ENCODE measurements at places on chromosomes 7 and 10. TPM values are rescaled to one million over a fixed set of nuclear protein-coding genes. Genes with fewer than 3 reads are reported as not detected.

Gene IL6
- total RNA-seq, result 385 TPM

Gene HHEX
- total RNA-seq, result 6.8 TPM

Gene SPDYE16
- total RNA-seq, result not detected

Gene CALCR
- 0.51 TPM for total RNA-seq

Gene SHTN1
- 21.1 TPM for total RNA-seq

Gene FRMD4A
- 188 TPM for total RNA-seq

Gene AKR1E2
- total RNA-seq, result 9.2 TPM

Gene TLX1
- total RNA-seq, result not detected

Gene WASHC2A
- 42.3 TPM for total RNA-seq

Gene HILPDA
- total RNA-seq, result 31.1 TPM

Gene MKLN1
- 73.4 TPM for total RNA-seq

Gene PTCD1
- 11.7 TPM for total RNA-seq

Gene FGFBP3
- total RNA-seq, result 1.1 TPM

Gene TFR2
- 0.29 TPM for total RNA-seq

Gene NKX2-3
- 2.8 TPM for total RNA-seq

Gene BPGM
- total RNA-seq, result 12.4 TPM

- no peak for DNase-seq
These were observed 76.5 kb upstream of the ADRB1 start for GRCh38 chr10:113967126-113967525.

DNA sequence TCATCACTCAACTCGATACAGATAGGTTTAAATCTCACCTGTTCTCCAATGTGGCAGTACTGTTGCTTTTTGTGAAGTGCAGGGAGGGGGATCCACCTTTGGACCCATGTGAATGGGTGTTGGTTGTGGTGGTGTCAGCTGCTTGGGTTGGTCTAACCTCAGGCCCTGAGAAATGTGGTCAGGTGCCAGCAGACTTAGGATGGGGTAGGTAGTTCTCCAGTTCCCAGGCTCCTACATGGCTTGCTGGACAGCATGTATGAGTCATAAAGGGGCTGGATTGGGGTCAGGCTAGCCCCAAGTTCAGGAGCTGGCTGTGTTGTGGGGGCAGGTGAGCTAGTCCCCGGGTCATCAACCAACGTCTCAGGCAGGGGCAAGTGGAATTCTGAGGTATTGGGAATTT lies 472.6 kb upstream of the CNTNAP2 start:
- DNase-seq, result no peak

GRCh38 chr10:123331438-123331837 lies 177.2 kb downstream of the BUB3 start:
- DNase-seq, result no peak

GRCh38 chr10:16367621-16368292 lies 69.1 kb upstream of the PTER start:
- no peak for DNase-seq

DNA sequence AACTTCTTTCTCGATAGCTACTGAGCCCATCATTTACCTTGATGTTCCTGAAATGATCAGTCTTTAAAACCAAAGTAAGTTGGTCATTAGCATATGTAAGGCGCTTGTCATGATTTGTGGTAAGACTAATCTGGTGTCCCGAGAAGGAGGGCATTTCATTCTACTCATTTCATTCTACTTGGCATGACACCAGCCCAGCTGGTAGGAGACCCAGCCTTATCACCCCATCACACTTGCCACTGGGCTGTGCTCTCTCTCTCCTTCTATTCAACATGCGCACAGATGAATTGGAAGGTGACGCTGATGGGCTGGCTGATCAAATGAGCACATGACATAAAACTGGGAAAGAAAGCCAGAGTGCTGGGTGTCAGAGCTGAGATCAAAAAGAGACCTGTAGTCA lies 65.7 kb downstream of the CRTAC1 start:
- DNase-seq, result no peak

GRCh38 chr7:101943889-101944600 lies 126.6 kb downstream of the CUX1 start:
- no peak for DNase-seq

DNA sequence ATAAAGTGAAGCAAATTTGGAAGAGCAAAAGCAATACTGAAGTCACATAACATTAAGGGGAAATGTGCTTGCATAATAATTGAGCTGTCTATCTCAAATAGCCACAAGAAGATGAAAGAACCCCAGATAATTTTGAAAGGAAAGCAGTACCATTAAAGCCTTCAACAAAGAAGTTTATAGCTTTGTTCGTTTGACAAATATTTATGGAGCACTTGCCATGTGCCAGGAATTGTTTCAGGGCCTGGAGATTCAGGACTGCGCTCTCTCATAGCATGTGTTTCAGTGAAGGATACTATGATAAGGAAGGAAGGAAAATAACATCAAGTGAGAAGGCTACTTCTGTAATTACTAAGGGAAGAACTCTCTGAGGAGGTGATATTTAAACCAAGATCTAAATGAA lies 212.3 kb upstream of the CSTF2T start:
- DNase-seq, result no peak

DNA sequence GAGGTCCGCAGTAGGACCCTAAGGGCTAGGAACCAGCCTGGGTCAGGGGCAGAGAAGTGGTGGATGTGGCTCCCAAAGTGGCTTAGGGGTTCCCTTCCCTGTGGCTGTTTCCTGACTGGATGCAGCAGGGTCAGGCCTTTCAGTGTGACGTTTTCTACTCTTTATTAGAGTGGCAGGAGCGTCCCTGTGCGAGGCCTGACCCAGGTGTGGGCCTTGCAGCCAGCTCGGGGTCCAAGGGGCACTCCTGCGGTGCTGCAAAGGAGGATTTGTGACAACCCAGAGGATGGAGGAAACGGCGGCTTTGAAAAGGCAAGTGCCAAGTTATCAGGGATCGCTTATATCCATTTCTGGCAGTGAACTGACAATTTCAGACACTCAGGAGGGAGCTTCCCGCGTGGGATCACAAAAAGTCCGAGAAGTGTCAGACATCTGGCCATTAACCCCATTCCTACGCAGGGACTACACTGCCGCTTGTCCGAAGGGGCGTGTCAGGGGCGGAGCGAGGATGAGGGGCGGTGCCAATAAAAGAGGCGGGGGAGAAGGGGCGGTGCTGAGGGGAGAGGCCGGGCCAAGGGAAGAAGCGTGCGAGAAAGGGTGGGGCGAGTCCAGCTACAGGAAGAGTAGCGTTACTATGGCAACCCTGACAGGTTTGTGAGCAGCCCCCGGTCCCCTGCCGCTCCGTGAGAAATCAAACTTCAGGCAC lies 98.8 kb upstream of the ZNF722 start:
- DNase-seq, result peak; percentile 92

DNA sequence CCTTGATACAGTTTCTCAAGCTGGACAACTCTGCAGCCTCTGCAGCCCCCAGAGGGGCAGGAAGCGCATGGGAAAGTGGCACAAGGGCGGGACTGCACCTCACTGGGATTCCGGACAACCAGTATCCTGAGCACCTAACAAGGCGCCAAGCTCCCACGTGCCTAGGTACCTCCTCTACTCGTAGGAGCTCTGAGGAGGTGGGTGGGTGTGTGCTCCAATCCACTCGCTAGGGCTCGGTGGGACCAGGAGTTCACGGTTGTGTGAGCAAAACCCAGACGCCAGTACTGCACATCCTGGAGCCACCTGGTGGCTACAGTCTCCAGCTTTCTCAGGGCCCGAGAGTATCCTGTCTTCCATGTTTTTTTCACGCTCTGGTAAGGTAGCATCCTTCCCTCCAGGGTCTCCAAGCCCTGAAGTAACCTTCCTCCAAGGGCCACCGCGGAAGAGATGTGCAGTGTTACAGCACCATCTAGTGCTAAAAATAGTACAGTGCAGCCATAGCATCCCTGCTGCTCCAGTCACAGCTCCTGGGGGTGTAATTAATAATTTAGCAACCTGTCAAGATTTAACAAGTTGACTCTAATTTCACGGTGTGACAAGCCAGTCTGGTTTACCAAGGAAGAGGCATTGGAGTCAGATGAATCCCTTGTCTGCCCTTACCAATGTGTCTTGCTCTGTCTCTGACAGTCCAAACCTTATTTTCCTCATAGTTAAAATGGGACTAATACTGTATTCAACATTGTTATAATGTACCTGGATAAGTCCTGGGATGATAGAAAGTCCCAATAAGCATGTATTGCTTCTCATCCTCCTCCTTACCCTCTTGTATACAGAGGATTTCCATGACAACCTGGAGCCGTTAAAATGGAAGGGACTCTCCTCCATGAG lies 70.4 kb downstream of the HERPUD2 start:
- DNase-seq, result no peak

GRCh38 chr10:77037735-77038403 lies 599.7 kb downstream of the KCNMA1 start:
- no peak for DNase-seq

- DNase-seq, result no peak
These were observed 132.3 kb upstream of the ANK3 start for GRCh38 chr10:60521974-60522405.

DNA sequence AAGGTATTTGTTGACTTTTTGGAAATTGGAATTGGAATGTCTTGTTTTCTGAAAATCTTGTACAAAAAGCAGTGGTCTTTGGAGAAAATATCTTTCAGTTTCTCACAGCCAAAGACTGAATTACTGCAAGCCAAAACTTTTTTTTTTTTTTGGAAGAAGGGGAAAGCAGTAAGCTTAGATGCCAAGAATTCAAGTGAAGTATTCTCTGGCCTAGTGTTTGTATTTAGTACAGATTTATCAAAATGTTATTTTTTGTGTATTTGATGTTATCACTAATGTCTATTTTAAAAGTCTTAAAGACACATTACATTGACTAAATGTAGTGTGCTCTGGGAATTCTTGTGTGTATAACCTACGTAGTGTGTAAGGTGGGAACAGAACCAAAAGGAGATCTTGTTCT lies 6.2 kb downstream of the TET1 start:
- no peak for DNase-seq

DNA sequence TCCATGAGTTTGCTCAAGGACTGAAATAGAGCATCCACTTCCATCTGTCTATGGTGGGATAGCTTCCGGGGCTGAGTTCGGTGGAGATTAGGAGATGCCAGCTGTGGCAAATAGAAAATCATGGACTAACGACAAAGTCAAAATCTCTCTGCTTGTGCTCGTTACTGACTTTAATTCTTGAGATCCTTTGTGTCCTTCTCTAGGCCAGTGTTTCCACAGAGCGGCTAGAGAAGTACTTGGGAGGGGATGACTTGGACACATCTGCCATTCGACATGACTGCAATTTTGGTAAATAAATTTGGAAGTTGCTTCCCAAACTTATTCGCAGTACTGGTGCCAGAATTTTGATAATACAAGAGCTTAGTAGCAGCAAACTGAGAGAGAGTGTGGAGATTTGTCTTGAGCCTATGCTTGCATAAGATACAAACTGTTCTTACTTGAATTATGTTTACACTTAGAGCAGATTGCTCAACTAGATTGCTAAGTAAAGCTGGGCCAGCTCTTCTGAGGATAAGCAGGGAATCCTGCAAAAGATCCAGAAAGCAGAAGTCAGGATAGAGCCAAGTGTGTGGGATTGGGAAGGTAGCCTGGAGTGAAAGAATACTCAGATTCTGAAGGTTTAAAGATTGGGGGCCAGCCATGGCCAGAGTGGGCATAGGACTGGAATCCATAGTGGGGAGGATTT lies 27.6 kb downstream of the ABCC2 start:
- DNase-seq, result no peak

DNA sequence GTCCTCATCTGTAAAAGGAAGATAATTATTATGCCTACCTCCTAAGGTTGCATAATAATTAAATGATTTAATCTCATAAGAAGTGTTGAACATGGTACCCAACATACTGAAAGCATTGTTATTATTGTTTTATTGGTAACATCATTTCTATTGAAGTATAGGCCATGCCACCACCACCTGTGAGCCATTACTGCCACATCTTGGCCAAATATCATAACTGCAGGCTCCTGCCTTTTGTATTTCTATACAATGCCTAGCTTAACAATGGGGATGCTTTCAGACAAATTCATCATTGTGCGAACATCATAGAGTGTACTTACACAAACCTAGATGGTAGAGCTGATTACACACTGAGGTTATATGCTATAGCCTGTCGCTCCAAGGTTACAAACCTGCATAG lies 61.1 kb upstream of the NPSR1 start:
- DNase-seq, result no peak

DNA sequence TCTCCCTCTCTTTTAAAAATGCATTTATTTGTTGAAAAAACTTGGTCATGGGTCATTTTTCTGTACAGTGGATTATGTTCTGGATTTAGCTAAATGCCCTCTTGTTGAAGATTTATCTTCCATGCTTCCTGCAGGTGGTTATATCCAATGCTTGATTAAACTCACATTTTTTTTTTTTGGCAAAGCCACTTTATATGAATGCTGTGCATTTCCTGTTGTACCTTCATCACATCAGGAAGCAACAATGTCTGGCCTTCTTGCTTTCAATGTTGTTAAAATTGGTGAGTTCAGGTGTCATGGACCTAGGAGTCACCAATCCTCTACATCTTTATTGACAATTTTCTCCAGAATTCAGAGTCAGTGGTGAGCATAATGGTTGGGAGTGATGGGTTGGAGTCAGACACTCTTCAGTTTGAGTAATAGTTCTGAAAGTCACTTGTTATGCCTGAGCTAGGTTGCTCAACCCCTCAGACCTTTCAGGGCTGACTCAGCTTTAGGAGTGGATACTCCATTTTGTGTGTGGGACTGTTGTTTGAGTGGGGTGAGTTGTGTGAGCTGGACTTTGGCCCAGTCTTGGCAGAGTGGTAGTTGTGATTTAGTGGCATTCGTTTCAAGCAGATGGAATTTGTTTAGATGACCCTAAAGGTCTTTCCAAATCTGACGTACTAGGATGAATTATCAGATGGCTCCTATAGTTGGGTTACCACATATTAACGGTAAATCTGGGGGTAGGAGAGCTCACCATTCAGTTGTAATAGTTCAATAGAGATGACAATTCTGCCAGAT lies 213.5 kb upstream of the ZNF32 start:
- no peak for DNase-seq

GRCh38 chr10:49161411-49161997 lies 26.7 kb downstream of the TMEM273 start:
- no peak for DNase-seq

DNA sequence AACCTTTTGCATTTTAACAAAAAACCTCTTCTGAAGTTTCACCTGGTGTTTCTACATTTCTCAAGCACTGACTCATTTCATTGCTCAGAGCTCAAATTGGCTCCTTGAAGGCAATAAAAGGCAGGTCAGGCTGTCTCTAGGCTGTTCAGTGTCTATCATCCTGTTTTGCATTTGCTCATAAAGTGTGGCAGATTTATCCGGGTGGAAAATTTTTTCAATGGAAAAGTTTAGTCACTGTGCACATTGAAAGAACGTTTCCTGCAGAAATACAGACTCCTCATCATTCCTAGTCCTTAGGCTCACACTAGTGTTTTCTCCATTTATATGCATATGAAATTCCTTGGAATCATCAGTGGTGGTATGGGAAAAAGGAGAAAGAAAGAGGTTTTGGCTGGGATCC lies 114.2 kb upstream of the DGKB start:
- DNase-seq, result no peak

- DNase-seq, result no peak
These were observed 6.3 kb downstream of the RAPGEF5 start for GRCh38 chr7:22350466-22351328.

DNA sequence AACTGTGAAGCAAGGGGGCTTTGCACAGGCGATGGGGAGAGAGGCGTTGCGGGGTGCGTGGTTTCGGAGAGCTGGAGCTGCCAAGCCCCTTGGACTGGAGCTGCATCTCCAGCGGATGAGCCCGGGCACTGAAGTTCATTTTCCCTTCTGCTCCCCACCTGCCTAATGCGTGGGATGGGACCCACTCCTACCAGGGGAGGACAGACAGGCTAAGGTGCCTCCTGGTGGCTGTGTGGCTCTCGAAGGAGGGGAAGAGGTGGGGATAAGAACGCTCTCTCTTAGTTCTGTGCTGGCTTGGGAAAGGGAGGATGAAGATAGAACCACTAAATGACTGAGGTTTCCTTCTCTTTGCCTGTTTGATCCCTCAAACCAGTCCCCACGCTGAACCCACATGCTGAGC lies 177.6 kb upstream of the PITRM1 start:
- DNase-seq, result no peak

GRCh38 chr10:118594392-118595063 lies 920 bp downstream of the PRLHR start:
- DNase-seq, result no peak

Data from mesenteric fat pad (tissue), 1 donor.